ENCODE measurements at places on chromosomes 4 and X. TPM values are rescaled to one million over a fixed set of nuclear protein-coding genes. Genes with fewer than 3 reads are reported as not detected.

GRCh38 chrX:50188859-50189600, 11.8 kb downstream of the AKAP4 start:
- H3K27ac ChIP-seq = no peak overlapping the region
- H3K36me3 ChIP-seq = no peaks in the 10 kb centered on the region
- no peak for DNase-seq
- H3K4me3 ChIP-seq = no peak overlapping the region
- H3K27me3 ChIP-seq = peaks cover 10% of the 10 kb centered on the region

DNA sequence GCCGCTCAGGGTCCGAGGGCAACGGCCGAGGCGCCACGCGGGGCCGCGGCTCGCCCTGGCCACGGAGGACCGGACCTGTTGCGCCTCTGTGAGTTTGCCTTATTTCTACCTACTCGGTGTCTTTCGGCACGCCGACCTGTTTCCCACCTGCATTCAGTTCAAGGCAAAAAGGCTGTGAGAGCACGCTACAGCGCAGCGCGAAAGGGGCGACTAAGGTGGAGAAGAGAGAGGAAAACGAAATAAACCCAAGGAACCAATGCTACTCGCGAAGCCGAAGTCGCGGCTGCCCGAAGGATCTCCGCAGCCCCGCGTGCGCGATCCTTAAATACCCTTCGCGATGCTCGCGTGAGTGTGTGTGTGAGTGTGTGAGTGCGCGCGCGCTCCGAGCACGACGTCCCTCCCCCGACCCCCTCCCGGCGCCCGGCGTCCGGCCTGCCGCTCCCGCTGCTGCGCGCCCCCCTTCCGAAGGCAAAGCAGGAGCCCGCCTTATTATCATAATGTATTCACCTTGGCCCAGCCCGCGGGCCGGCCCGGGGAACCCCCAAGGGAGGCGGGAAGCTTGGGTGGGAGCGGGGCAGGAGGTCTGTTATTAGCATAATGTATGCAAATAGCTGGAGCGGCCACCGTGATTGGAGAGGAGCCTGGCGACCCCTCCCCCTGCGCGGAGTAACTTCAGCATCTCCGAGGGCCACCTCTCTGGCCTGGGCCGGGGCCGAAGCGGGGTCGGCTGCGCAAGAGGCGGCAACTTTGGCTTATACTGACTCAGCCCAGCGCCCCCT, at the start of gene COL25A1:
TSS of gene COL25A1 (minus strand) at position 298 of the 779 bp plus-strand sequence.
- no peak within 1 kb of the TSS for H3K27ac ChIP-seq
- DNase-seq = peak; percentile 16
- peaks cover 36% of the 10 kb centered on the region for H3K27me3 ChIP-seq
- H3K4me1 ChIP-seq = no peaks in the 10 kb centered on the region
- peak within 1 kb of the TSS; percentile 44 for H3K4me3 ChIP-seq
- H3K36me3 ChIP-seq = no peaks in the 10 kb centered on the region

- DNase-seq = no peak
- H3K4me3 ChIP-seq = no peak overlapping the region
- no peak overlapping the region for H3K27ac ChIP-seq
- H3K4me1 ChIP-seq = 0 out of 2 replicates have a peak, but pooled peaks cover 2% of the 10 kb centered on the region
Observed at GRCh38 chr4:150769845-150770244, 187.9 kb downstream of the MAB21L2 start.

DNA sequence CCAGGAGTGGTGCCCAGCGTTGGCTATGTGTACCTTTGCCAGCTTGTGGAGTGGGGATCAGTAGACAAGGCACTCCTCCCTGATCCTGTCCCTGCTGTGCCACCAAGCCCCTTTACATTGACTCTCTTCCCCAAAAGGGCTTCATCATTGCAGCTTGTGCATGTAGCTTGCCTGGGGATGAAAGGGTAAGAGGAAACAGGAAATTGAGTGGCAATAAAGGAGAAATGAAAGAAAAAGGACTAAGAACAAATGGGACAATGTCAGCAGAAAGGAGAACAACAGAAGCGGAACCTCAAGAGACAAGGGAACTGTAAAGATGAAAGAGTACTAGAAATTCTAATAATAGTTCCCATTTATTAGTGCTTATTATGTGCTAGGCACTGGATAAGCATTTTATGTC, 8.7 kb upstream of the IL13RA1 start:
- no peak for DNase-seq
- H3K27ac ChIP-seq = no peak overlapping the region
- H3K4me1 ChIP-seq = no peaks in the 10 kb centered on the region
- no peaks in the 10 kb centered on the region for H3K27me3 ChIP-seq
- no peaks in the 10 kb centered on the region for H3K36me3 ChIP-seq

The ITGB1BP2 gene
- total RNA-seq = 3.0 TPM

DNA sequence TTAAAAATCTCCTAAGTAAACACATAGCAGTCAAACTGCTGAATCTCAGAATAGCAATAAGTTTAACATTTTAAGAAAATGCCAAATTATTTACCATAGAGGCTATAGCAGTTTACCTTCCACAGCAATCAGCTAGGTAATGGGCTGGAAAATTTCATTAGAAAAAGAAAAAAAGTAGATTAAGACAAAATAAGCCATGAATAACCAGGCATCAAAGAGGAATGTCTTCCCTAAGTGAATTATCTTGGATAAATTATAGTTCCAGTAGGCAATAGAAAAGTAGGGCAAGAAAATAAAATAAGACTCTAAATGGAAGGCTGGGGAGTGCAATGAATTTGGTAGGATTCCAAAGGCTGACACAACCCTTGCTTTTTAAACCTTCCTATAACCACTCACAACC, 722.8 kb downstream of the TRAM1L1 start:
- H3K4me3 ChIP-seq = no peak overlapping the region
- no peak for DNase-seq
- no peak overlapping the region for H3K27ac ChIP-seq
- H3K27me3 ChIP-seq = no peaks in the 10 kb centered on the region
- no peaks in the 10 kb centered on the region for H3K4me1 ChIP-seq

The SSX4 gene
- not detected for total RNA-seq

- no peaks in the 10 kb centered on the region for H3K36me3 ChIP-seq
- H3K27me3 ChIP-seq = peaks cover 10% of the 10 kb centered on the region
- no peak overlapping the region for H3K4me3 ChIP-seq
- no peak overlapping the region for H3K27ac ChIP-seq
- H3K4me1 ChIP-seq = no peaks in the 10 kb centered on the region
Observed at GRCh38 chr4:4407299-4408131, 20.6 kb downstream of the NSG1 start.

The CT45A5 gene
- not detected for total RNA-seq

The USP26 gene
- not detected for total RNA-seq

- peak overlapping the region; percentile 77 for H3K27ac ChIP-seq
- H3K36me3 ChIP-seq = no peaks in the 10 kb centered on the region
- peaks cover 6% of the 10 kb centered on the region for H3K4me1 ChIP-seq
- no peak overlapping the region for H3K4me3 ChIP-seq
Observed at GRCh38 chrX:78066110-78066509, 37.9 kb upstream of the PGK1 start.

- no peak overlapping the region for H3K27ac ChIP-seq
- no peak for DNase-seq
- H3K4me3 ChIP-seq = no peak overlapping the region
- no peaks in the 10 kb centered on the region for H3K27me3 ChIP-seq
Observed at GRCh38 chrX:75327607-75328006, 53.7 kb downstream of the UPRT start.

The EGFL6 gene
- not detected for total RNA-seq

GRCh38 chrX:72133851-72134546, 2.3 kb upstream of the RTL5 start:
- no peak overlapping the region for H3K4me3 ChIP-seq
- no peaks in the 10 kb centered on the region for H3K4me1 ChIP-seq
- peaks cover 59% of the 10 kb centered on the region for H3K27me3 ChIP-seq

- no peak overlapping the region for H3K27ac ChIP-seq
- peak; percentile 97 for DNase-seq
- H3K4me3 ChIP-seq = no peak overlapping the region
- H3K4me1 ChIP-seq = peaks cover 2% of the 10 kb centered on the region
- H3K27me3 ChIP-seq = no peaks in the 10 kb centered on the region
Observed at GRCh38 chrX:13899607-13900006, 82.7 kb upstream of the GPM6B start.

GRCh38 chrX:130654409-130654950, 248.5 kb downstream of the ENOX2 start:
- peak; percentile 43 for DNase-seq
- no peak overlapping the region for H3K4me3 ChIP-seq
- no peaks in the 10 kb centered on the region for H3K4me1 ChIP-seq
- no peaks in the 10 kb centered on the region for H3K36me3 ChIP-seq
- H3K27me3 ChIP-seq = peaks cover 1% of the 10 kb centered on the region
- H3K27ac ChIP-seq = no peak overlapping the region

The SULT1E1 gene
- total RNA-seq = not detected

The GAGE13 gene
- total RNA-seq = not detected

DNA sequence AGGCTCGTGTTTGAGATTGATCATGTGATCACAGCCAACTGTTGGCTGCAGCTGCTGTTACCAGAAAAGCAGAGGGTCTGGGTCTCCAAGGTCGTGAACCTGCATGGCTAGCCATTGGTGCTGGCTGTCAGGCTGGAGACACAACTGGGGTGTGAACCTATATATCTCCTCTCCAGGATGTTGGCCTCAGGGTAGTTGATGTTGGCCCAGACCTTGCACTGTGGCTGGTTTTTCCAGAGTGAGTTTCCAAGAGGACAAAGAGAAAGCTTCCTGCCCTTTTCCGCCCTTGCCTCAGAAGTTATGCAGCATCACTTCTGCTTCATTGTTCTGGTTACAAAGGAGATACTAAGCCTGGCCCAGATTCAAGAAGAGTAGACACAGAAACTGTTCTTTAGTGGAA, 607.8 kb upstream of the HS3ST1 start:
- no peak for DNase-seq
- H3K4me1 ChIP-seq = no peaks in the 10 kb centered on the region

GRCh38 chrX:17377795-17378194, 2.8 kb downstream of the NHS start:
- peaks cover 2% of the 10 kb centered on the region for H3K27me3 ChIP-seq
- H3K4me1 ChIP-seq = no peaks in the 10 kb centered on the region
- H3K36me3 ChIP-seq = no peaks in the 10 kb centered on the region

DNA sequence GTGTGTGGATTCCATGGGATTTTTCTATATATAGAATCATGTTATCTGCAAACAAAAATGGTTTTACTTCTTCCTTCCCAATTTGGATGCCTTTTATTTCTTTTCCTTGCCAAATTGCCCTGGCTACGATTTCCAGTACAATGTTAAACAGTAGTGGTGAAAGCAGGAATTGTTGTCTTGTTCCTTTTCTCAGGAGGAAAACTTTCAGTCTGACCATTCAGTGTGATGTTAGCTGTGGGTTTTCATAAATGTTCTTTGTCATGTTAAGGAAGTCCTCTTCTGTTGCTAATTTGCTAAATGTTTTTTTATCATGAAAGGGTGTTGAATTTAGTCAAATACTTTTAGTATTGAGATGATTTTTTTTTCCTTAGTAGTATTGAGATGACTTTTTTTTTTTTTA, 10.9 kb downstream of the SAP30 start:
- H3K36me3 ChIP-seq = 0 out of 2 replicates have a peak, but pooled peaks cover 1% of the 10 kb centered on the region
- H3K27me3 ChIP-seq = no peaks in the 10 kb centered on the region
- no peaks in the 10 kb centered on the region for H3K4me1 ChIP-seq

GRCh38 chrX:48761674-48762471, at the start of gene GLOD5:
TSS of gene GLOD5 (plus strand) at chrX:48761747. CDS start at chrX:48761791, 44 bp downstream.
- no peak within 1 kb of the TSS for H3K4me3 ChIP-seq
- H3K4me1 ChIP-seq = no peaks in the 10 kb centered on the region
- H3K27me3 ChIP-seq = peaks cover 12% of the 10 kb centered on the region
- no peak for DNase-seq
- no peak within 1 kb of the TSS for H3K27ac ChIP-seq

GRCh38 chrX:109848461-109849050, 115.5 kb upstream of the ACSL4 start:
- H3K27ac ChIP-seq = peak overlapping the region; percentile 87
- H3K36me3 ChIP-seq = no peaks in the 10 kb centered on the region
- no peak for DNase-seq
- H3K4me3 ChIP-seq = no peak overlapping the region
- H3K4me1 ChIP-seq = peaks cover 11% of the 10 kb centered on the region

The LDB2 gene
- total RNA-seq = 92.8 TPM

DNA sequence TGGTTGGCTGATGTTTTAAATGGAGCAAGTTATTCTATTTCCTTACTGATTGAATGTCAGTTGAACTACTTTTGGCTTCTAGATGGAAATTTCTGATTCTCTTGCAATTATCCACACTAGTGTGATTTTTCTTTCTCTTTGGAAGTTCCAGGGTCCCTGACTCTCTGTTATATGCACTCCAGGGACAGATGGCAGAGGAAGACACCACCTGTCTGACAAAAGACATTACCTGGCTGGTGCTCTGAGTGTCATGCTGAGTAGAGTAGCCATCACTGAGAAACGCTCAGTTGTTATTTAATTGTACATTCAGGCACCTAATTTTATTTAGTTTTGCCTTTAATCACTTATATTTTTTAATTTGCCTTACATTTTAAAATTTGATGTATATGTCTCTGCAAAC, 105.4 kb upstream of the TLL1 start:
- H3K4me1 ChIP-seq = no peaks in the 10 kb centered on the region
- no peak overlapping the region for H3K4me3 ChIP-seq
- H3K27ac ChIP-seq = no peak overlapping the region
- DNase-seq = no peak

- H3K4me3 ChIP-seq = no peak overlapping the region
- no peaks in the 10 kb centered on the region for H3K4me1 ChIP-seq
- no peaks in the 10 kb centered on the region for H3K27me3 ChIP-seq
- H3K36me3 ChIP-seq = no peaks in the 10 kb centered on the region
- DNase-seq = no peak
- no peak overlapping the region for H3K27ac ChIP-seq
Observed at GRCh38 chrX:43087830-43088229, 309.9 kb upstream of the PPP1R2C start.

DNA sequence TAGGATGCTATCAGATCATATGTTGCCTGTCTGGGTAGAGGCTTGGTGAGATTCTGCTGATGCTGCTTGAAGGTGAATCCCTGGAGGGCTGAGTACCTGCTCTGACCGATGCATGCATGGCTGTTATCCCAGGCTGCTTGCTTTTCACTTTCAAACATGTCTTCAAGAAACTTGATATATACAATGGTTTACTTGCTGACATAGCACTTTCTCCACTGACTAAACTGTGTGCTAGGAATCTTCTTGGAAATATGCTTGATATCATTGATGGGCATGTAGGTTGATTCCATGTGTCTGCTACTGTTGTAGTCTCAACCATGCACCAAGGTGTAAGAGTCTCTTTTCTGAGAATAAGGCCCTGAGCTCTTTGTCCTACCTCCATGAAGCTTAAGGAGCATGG, 79.6 kb upstream of the WDR1 start:
- no peaks in the 10 kb centered on the region for H3K27me3 ChIP-seq
- H3K4me3 ChIP-seq = no peak overlapping the region
- H3K36me3 ChIP-seq = no peaks in the 10 kb centered on the region
- DNase-seq = no peak
- H3K4me1 ChIP-seq = no peaks in the 10 kb centered on the region

GRCh38 chr4:79227860-79228259, 98.0 kb downstream of the NAA11 start:
- no peak overlapping the region for H3K4me3 ChIP-seq
- H3K4me1 ChIP-seq = no peaks in the 10 kb centered on the region
- H3K36me3 ChIP-seq = no peaks in the 10 kb centered on the region
- no peak overlapping the region for H3K27ac ChIP-seq

- H3K4me3 ChIP-seq = no peak overlapping the region
- no peaks in the 10 kb centered on the region for H3K4me1 ChIP-seq
- no peak overlapping the region for H3K27ac ChIP-seq
- H3K27me3 ChIP-seq = no peaks in the 10 kb centered on the region
Observed at GRCh38 chr4:175536852-175537453, 275.1 kb downstream of the GPM6A start.

- no peaks in the 10 kb centered on the region for H3K27me3 ChIP-seq
- H3K27ac ChIP-seq = no peak overlapping the region
- no peak overlapping the region for H3K4me3 ChIP-seq
Observed at GRCh38 chrX:19303256-19303880, 40.4 kb upstream of the PDHA1 start.

The PAGE1 gene
- total RNA-seq = not detected

The IQCM gene
- total RNA-seq = not detected

The ESX1 gene
- not detected for total RNA-seq

GRCh38 chr4:182015893-182016292, 227.3 kb upstream of the TENM3 start:
- DNase-seq = peak; percentile 40
- no peak overlapping the region for H3K27ac ChIP-seq
- H3K4me3 ChIP-seq = no peak overlapping the region
- no peaks in the 10 kb centered on the region for H3K36me3 ChIP-seq

The LETM1 gene
- total RNA-seq = 68.0 TPM

Measured in IMR-90 (cell line).